T-helper 2 cell treated with Interferon-gamma antibody and Interleukin-4, amounts not matched to agents 5 μg/mL and 100 μg/mL, for 36 hours (primary cell): ENCODE measurements at places on chromosomes 12 and 14.

DNA sequence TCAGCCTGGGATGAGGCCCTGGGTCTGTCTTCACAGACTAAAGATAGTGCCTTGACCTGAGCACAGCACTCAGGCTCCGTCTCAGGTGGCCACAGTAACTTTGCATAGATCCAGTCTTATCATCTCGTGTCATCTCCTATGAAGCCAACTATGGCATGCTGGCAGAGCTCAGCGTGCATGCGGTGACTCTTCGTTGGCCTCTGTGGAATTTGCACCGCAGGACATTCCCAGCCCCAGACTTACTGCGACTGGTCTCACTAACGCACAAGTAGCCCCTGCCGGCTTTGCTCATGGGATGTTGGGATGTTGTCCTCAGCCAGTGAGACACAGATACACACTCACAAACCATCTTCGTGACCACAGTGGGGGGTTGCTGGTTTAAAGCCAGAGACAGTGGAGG is 199.6 kb downstream of the CHST11 start:
- no peak for DNase-seq

- no peak for DNase-seq
Observed at GRCh38 chr14:59296508-59296907, 108.0 kb downstream of the DAAM1 start.

GRCh38 chr14:70558356-70558755 is 23.6 kb upstream of the ADAM20 start:
- no peak for DNase-seq

- no peak for DNase-seq
Observed at GRCh38 chr12:88419794-88420193, 160.5 kb downstream of the KITLG start.

DNA sequence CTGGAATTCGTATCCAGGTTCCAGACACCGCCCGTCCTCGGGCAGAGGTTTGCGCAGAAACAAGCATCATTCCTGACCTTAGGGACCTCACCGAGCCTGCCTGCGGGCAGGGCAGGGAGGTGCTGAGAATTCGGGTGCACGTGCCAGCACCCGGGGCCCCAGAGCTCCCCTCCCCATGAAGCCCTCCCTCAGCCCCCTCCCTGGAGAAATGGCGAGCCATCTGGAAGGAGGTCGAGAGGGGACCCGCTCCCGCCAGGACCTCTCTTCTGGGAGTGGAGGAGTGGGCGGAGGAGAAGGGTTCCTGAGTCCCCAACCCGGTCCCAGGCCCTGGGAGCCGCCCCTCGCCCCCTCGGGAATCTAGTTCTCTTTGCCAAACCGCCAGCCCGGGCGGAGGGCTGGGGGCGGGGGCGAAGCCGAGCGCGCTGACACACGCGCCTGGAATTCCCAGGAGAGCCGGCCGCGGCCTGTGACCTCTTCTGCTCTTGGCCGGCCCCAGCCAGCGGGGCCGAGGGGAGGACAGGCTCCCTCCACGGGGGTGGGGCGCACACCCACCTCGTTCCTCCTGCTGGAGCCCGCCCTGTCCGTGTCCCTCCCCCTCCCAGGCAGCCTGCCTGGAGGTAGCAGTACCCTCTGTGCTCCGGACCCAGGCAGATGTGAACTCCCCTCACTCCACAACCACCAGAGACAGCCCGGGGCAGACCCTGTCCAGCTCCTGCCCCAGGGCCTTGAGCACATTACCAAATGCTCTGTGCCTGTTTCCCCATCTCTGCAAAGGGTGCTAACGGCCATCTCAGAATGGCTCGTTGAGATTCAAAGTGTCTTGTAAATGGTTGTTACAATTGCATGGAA is 23.0 kb upstream of the GPR132 start:
- DNase-seq = no peak

GRCh38 chr12:22037947-22038346 is 8.1 kb upstream of the CMAS start:
- no peak for DNase-seq

DNA sequence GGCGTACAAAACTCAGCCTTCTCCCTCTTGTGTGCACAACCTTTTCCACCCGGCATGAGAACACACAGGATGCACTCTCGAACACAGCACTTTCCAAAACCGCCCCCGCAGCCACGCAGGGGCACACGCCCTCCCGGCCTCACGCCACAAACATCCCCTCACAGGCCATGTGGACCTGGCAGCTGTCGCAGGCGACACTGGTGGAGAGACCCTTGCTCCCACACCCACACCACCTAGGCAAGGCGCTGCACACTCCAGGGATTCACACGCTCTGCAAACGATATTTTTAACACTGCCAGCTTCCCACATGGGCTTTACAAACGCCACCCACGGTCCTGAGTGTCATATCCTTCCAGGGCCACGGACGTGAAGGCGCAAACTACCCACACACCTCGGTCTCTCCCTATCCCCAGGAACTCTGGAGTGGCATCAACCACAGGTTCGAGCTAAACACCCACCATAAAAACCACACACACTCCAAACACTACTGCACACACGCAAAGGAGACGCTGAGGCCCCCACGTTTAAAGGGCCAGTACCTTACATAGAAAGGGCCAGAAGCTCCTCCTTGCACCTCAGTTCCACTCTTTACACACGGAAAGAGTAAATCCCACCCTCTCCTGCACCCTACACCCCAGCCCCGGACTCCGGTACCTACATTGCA is 12.4 kb upstream of the ITGB7 start:
- DNase-seq = peak; percentile 83

- DNase-seq = no peak
Observed at GRCh38 chr14:94544726-94545125, 16.5 kb upstream of the SERPINA4 start.

DNA sequence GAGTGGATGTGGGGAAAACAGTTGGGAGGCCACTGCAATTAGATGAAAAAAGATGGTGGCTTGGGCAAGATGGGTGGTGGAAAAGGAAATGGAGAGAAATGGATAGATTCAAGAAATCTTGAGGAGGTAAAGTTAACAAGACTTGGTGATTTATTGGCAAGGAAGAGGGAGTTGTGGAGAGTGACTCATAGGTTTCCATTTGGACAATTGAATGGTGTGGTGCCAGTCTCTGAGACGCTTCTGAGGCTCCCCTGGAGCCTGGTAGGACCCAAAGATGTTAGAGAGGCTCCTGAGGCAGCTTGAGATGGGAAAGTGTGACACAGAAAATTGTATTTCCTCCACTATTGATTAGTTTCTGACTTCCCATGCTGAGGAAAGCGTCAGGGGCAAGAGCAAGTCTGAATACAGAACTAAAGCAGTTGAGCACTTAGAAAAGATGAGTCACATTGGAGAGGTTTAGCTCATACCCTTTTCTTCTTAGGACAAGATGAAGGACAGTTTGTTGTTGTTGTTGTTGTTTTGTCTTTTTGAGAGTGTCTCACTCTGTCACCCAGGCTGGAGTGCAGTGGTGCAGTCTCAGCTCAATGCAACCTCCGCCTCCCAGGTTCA is 4.5 kb downstream of the PRPF40B start:
- DNase-seq = no peak

GRCh38 chr12:49089821-49090773 is 4.5 kb downstream of the DHH start:
- peak; percentile 41 for DNase-seq

- DNase-seq = no peak
Observed at GRCh38 chr14:27427796-27428195, 830.0 kb upstream of the NOVA1 start.

- no peak for DNase-seq
Observed at GRCh38 chr12:14995583-14996425, 23.0 kb downstream of the PDE6H start.

- DNase-seq = peak; percentile 8
Observed at GRCh38 chr12:109910969-109911348, 10.9 kb downstream of the TCHP start.

GRCh38 chr12:93358821-93359220 is 18.9 kb upstream of the NUDT4 start:
- no peak for DNase-seq

GRCh38 chr12:131114271-131114670 is 160.6 kb downstream of the ADGRD1 start:
- DNase-seq = no peak

DNA sequence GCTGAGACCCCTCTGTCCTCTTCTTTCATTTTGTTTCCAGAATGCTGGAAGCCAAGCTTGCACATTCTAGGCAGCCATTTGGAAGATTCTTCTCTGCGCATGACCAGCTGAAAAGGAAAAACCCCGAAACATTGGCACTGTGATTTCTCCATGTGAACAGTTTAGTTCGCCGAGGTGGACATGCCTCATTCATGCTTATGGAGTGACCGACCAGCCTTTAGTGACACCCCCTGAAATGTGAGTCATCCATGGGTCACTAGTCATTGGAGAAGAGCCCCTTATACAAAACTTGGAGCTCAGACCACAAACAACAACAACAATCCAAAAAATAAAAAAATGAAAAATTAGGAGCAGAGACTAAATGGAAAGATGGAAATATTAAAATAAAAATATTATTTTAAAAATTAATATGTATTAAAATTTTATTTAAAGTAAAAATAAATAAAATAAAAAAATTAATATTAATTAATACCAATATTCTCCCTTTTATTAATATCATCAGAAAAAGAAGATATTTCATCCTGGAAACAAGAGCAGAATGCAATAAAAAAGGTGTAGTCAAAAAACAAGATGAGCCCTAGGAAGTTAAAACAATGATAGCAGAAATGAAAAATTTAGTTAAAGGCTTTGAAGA is 9.5 kb upstream of the KRT7 start:
- no peak for DNase-seq

DNA sequence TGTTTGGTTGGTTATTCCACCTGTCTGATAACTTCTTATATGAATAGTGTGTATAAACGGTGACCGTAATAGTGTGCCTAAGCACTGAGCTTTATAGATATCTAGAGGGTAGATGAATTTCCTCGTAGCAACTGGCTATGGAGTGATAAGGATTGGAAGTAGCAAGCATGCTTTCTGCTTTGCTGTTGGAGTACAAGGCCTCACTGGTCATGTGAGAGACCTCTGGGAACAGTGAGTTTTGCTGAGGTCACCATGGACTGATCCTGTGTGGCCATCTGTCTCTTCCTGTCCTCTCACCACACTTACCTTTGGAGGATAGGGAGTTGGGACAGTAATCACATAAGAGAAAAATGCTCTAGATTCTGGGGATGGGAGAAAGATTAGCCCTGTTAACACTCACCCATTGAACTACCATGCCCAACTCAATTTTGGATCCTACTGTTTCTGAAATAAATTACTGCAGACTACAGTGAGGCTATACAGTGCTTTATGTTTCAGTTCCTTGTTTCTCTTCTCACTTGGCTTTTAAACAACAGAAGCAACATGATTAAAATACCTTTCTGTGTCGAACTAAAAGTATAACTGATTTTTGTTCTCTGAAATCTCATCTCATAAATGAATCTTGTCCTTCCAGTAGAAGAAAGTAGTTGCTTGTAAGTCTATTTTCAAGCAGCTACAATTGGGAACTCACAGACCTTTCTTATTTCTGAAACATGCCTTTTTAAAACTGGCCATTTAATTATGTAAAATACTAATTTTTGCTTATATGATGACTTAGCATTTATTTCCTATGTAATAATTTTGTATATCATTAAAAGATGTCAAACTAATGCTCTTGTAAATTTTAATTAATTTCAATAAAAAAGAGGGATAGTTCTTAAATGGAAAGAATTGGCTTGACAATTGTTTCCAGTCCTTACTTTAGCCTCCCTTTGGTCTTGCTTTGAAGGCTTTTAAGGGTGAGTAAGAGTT is 8.3 kb downstream of the TMX1 start:
- no peak for DNase-seq

GRCh38 chr14:99254328-99255009 is 17.5 kb downstream of the BCL11B start:
- DNase-seq = no peak

GRCh38 chr12:30100741-30101140 is 317.0 kb upstream of the TMTC1 start:
- no peak for DNase-seq

- DNase-seq = no peak
Observed at GRCh38 chr12:120328228-120328627, 649 bp upstream of the PLA2G1B start.

- DNase-seq = no peak
Observed at GRCh38 chr14:35985474-35986218, 159.5 kb downstream of the BRMS1L start.

- no peak for DNase-seq
Observed at GRCh38 chr14:69848903-69849391, 30.3 kb upstream of the SMOC1 start.

- DNase-seq = no peak
Observed at GRCh38 chr14:91154851-91155625, 41.2 kb downstream of the DGLUCY start.

DNA sequence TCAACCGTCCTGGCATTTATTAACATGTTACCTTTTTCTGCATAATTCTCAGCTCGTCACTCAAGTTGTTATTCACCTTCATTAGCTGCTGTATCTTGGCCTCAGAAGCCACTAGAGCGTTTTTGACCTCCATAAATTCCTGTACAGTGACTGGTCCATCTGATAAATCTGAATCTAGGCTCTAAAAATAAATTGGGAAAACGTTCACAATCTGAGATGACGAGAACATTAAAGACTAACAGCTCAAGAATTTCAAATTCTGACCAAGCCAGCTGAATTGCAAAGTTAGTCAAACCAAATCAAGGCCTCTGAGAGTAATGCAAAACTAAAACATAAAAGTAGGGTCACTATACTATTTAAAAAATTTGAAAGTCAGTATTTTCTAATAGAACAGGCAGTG is 45.0 kb downstream of the GIT2 start:
- no peak for DNase-seq

- no peak for DNase-seq
Observed at GRCh38 chr14:50031602-50032313, 84.6 kb downstream of the VCPKMT start.

DNA sequence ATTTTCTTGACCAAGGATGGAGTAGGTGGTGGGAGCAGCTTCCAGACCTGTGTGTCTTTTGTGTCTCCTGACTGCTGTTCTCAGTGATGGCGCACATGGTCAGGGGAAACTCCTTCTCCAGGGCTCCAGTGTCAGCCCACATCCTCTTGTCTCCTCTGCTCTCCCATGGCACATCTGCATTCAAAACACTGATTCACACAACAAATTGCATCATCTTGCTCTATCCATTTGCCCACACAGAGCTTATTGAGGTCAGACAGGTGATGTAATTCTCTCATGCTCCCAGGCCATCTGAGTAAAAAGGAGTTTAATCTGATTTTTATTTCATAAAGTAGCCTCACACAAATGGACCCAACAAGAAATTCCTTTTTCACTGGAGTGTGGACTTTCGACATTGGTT is 21.8 kb upstream of the TMEM132C start:
- DNase-seq = no peak

- no peak for DNase-seq
Observed at GRCh38 chr14:103304706-103305105, 29.3 kb upstream of the EIF5 start.

- no peak for DNase-seq
Observed at GRCh38 chr14:104517426-104517825, 62.1 kb upstream of the C14orf180 start.
